ENCODE measurements at places on chromosomes 3 and 15. TPM values are rescaled to one million over a fixed set of nuclear protein-coding genes. Genes with fewer than 3 reads are reported as not detected.

CX3CR1 gene
- not detected for total RNA-seq

SERPINI2 gene
- not detected for total RNA-seq

ARPP19 gene
- total RNA-seq: 8.4 TPM

DUOXA2 gene
- 119 TPM for total RNA-seq

GTF2E1 gene
- total RNA-seq: 4.5 TPM

GOLGA8J gene
- total RNA-seq: not detected

RBPMS2 gene
- 8.8 TPM for total RNA-seq

GOLGA8F gene
- not detected for total RNA-seq

CCR1 gene
- not detected for total RNA-seq

- DNase-seq: no peak
Observed at GRCh38 chr3:55442861-55443260, 44.2 kb downstream of the WNT5A start.

DNA sequence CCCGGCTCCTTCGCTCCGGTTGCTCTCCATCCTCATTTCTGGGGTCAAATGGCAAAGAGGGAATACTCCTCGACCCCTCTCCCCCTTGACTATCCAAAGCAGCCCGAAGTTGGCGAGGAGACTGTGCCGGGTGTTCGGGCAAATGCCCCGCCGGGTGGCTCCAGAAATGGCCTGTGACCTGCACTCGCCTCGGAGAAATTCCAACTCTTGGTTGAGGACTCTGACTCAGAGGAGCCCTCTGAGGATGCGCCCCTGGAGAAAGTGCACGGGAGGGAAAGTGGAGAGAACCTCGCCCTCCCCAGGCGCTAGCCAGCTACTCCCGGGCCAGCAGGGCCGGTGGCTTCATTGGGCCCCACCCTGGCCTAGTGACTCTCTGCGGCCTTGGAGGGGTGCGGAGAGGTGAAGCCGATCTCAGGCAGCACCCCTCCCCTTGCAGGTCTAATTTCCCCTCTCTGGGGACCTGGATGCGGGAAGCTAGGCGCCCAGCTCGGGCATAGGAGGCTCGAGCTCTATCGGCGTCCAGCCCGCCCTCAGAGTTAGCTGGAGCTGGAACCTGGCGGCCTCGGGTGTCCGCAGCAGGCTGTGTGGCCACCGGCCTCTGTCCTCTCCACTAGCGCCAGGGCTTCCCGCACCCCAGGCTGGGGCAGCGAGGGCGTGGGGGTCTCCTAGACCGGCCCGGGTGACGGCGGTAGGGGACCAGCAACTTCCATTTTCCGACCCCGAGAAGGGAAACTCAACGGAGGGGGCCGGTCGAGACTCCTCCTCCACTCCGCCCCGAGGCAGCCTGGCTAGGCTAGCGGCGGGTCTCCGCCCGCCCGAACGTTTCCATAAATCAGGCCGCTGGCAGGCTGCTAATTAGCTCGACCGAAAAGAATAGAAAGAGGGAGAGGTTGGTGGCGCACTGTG, 29.4 kb downstream of the NR2F2 start:
- DNase-seq: peak; percentile 82

- no peak for DNase-seq
Observed at GRCh38 chr3:73186741-73187140, 125.3 kb downstream of the EBLN2 start.

DNA sequence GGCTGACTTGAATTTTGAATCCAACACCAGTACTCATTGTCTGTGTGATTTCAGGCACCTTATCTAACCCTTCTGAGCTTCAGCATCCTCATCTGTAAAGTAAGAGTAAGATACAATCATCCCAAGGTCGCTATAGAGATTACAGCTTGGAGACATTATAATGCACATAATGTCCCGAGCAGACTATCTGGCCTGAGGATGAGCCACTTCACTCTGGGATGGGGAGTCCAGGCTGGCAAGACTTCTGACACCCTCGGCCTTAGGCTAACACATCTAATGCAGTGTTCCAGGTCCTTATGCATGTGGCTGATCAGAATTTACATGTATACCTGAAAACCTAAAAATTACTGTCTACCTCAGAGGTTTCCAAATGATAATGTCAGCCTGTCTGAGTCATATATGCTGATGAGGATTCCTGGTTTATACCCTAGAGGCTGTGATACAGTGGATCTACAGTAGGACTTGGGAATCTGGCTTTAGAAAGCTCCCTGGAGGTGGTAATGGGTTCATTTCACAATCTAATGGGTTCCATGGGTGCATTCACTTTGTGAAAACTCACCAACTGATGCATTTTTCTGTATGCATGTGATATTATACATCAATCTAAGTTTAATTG, 229.0 kb upstream of the SLCO3A1 start:
- DNase-seq: no peak

GRCh38 chr3:102687851-102688555, 253.2 kb downstream of the ZPLD1 start:
- DNase-seq: no peak

GRCh38 chr15:70316059-70316600, 218.4 kb upstream of the TLE3 start:
- no peak for DNase-seq

DNA sequence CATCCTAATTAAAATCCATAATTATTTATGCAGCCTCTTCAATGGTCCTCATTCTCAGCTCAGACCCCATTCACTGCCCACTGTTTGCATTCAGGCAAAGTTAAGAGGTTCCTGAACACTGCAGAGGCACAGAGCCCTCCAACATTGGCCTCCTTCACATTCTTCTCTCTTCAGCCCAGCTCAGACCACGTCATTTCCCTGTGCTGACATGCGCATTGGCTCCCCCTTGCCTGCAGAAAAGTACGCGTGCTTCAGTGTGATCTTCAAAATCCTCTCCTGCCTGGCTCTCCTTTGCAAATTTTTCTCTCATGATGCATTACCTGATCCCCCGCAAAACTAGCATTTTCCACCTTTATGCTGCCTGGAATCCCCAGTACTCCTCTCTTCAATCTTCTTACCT, 552.3 kb downstream of the NTRK3 start:
- DNase-seq: no peak

DNA sequence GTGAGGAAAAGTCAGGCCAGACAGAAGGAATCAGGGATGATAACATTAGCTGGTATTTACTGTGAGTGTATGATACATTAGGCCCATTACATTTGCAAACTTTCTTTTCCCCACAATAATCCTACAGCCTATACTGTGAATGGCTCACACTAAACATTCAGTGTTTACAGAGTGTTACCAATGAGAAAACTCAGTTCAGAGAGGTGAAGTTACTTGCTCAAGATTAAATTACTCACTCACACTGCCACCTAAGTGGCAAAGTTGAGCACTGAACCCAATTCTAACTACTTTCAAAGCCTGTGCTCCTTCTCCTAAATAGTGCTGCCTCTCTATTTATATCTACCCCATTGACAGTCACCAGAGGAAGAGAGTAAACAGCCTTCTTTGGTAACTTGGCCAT, 8.5 kb downstream of the XPC start:
- DNase-seq: no peak

DNA sequence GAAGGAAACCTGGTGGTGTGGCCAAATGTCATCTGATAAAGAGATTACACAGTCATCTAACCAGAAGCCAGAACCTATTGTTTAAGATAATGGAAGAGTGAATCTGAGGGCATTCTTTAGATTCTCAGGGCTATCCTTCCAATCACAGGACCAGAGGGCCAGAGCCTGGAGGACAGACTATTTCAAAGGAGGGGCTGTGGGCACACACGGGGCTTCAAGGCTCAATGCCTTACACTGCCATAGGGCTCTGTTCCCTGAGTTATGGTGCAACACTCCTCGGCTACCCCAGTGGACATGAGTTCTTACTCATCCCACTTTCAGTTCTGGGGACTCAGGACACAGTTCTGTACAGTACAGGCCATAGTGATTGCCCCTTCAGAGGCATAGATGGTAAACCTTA, 343.9 kb upstream of the ALCAM start:
- no peak for DNase-seq

- peak; percentile 38 for DNase-seq
Observed at GRCh38 chr15:53122818-53123217, 332.7 kb upstream of the ONECUT1 start.

DNA sequence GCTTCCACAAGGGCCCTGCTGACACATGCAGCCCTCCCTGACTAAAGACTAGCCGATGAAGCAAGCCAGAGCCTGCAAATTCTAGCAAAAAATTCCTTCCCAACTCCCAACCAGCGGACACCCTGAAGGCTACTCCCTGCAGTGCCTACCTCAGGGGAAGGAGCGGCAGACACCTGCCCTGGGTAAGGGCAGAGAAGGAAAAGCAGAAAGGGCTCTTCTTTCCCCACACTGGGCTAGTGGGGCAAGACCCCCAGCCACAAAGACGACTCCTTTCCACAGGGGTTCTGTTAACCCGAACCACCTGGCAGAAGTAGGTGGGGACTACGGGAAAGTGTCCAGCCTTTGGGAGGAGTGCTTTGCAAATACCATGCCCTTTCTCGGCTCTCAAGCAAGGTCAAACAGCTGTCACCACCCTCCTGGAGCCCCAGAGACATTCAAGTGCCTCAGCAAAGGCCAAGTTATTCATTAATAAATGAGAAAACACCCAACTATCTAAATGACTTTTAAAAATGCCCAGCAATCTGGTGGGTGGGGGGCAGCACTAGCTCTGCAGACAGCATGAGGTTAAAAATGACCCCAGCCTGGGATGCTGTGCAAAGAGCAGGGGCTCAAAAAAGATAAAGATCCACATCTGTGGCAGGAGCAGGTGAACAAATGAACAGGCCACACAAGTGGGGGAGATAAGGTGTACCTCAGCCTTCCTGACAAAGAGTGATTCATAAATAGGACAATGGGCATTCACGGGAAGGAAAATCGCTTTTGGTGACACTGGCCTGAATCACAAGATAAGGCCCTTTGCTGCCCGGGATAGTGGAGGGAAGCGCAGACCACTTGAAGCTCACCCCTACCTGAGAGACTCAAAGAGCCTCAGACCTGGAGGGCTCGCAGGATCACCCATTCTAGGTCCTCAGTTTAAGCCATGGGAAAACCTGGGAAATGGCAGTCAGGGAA, 33.0 kb downstream of the CCDC12 start:
- DNase-seq: peak; percentile 80

GRCh38 chr15:33729653-33730052, 238.6 kb upstream of the CHRM5 start:
- DNase-seq: no peak

GRCh38 chr15:36331531-36332275, 247.7 kb upstream of the CDIN1 start:
- DNase-seq: peak; percentile 16

DNA sequence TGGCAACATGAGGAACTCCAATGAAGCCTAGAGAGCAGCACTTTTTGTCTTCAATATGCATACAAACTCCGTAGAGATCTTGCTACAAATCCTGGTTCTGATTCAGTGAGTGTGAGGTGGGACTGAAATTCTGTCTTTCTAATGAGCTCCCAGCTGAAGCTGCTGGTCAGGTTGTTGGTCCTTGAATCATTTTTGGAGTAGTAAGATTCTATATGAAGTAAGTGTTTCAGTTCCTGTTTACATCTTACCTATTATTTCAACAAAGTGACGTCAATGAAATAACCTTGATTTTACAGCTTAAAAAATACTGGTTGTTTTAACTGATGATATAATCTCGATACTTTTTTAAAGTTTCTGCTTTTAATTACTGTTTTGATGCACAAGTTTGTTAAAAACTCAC, 33.9 kb downstream of the SHQ1 start:
- DNase-seq: no peak

GRCh38 chr15:27481768-27482167, 510.8 kb downstream of the GABRG3 start:
- DNase-seq: no peak

DNA sequence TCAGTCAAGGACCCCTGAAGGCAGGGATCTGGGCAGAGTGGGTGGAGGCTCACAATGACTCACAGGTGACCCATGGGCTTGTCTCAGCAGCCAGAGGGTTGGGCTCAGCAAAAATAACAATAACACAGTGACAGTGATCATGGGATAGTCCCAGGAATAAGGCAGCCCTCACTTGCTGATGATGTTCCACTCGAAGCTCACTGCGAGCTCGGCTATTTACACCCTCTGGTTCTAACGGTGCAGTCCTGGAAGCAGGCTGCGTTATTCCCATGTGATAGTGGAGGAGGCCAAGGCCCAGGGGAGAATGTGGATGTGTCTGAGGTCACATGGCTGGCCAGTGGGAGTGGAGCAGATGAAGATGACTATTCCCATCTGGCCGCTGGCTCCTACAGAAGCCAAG, 16.2 kb downstream of the CCDC33 start:
- no peak for DNase-seq

DNA sequence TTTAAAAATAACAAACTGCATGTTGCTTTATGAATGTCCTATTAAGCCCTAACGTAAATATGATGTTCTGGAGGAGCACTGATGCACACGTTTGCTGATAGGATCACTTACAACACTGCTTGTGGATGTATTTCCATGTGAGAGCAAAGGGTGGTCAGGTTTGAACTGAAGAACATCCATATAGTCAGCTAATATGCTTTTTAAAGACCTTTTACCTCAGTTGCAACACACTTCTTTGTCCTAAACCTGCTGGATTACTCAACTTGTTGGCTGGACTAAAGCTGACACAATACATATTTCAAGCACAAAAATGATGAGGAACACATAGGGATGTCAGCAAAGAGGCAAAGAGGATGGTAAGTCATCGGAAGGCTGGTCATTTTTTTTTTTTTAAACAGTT, 186.6 kb downstream of the TIGIT start:
- DNase-seq: no peak

DNA sequence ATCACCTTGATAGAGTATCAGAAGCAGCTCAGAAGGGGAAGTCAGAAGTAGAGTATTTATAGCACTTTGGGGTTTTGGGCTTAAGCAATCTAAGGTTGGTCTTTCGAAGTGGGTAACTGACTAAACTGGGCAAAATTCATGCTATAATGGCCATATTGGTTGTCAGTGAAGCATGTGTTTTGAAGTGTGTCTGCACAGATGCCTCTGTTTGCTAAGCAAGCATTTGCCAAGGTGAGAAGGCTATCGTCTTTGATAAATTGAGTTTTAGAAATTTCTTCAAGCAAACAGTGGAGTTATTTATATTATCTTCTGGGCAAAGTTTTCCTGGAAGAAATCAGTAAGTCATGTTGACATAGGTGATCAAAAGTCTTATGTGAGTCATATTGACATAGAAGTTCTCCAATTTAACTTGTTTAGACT, 412.8 kb upstream of the TGFBR2 start:
- no peak for DNase-seq

DNA sequence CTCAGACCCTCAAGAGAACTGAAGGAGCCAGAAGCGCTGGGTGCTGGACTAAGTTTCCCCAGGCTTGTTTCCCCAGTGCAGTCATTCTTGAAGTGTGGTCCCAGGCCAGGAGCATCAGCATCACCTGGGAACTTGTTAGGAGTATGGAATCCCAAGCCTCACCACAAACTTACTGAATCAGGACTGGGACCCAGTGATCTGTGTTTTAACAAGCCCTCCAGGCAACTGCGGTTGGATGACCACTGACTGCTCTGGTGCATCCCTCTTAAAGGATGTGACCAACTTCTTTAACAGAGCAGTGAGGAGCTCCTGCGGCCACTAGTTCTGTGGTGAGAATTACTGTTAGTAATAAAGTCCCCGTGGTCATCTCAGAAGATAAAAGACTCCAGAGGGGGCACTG, 62.4 kb upstream of the DAZL start:
- DNase-seq: no peak

DNA sequence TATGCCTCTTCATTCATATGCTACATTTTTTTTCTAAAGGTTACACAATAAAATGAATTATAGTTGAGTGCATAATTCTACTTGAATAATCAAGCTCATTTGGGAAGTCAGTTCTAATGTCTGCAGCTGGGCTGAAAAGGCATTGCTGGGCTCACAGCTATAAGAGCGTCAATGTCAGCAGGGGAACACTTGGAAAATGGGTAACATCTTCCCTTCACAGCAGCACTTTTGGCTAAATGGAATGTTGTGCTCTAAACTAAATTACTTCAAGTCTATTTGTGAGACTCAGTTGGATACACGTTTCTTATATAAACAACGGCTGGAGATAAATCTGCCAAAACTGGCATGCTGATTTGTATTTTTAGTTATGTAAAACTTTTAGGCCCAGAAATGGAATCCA, 357.8 kb downstream of the TBL1XR1 start:
- DNase-seq: no peak
